ENCODE measurements at places on chromosomes 3 and 15.

GRCh38 chr3:197466586-197467399 lies 89.0 kb downstream of the BDH1 start:
- DNase-seq = no peak

DNA sequence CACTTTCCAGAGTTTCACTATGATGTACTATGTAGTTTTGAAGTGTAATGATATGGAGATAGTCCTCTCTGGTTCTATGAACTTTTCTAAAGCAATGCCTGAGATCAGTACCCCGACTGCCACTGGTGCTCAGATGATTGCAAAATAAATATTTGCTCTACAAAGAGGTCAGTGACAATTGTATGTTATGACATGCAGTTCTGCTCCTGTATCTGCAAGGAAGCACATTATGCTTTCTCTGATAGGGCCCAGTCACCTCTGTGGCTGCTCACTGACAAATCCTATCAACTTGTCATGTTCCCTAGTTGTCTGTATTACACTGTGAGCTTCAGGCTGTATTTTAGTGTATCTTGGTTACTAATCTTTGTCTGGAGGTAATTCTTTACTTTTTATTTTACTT lies 362.6 kb downstream of the ROBO1 start:
- DNase-seq = no peak

DNA sequence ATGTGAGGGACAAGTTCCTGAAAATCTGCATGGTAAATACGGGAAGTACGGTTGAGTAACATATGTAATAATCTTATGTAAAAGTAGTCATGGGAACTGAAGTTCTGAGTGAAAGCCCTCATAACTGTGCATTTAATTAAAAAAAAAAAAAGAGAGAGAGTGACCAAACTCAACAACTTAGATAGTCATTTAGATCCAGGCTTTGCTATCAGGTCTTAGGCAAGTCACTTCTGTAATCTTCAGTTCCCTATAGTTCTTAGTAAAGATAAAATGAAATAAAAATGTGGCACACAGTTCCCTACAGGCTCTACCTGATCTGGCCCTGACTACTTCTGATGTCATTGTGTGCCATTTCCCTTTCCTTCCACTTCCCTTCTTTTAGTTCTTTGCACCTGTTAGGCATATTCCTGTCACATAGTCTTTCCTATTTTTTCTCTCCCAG lies 15.0 kb downstream of the RNF111 start:
- DNase-seq = no peak

GRCh38 chr3:52852419-52852818 lies 17.6 kb upstream of the MUSTN1 start:
- no peak for DNase-seq

- DNase-seq = no peak
Measured at GRCh38 chr15:55694652-55695150, 48.3 kb downstream of the PRTG start.

GRCh38 chr15:100120111-100120510 lies 221.7 kb downstream of the ADAMTS17 start:
- no peak for DNase-seq

DNA sequence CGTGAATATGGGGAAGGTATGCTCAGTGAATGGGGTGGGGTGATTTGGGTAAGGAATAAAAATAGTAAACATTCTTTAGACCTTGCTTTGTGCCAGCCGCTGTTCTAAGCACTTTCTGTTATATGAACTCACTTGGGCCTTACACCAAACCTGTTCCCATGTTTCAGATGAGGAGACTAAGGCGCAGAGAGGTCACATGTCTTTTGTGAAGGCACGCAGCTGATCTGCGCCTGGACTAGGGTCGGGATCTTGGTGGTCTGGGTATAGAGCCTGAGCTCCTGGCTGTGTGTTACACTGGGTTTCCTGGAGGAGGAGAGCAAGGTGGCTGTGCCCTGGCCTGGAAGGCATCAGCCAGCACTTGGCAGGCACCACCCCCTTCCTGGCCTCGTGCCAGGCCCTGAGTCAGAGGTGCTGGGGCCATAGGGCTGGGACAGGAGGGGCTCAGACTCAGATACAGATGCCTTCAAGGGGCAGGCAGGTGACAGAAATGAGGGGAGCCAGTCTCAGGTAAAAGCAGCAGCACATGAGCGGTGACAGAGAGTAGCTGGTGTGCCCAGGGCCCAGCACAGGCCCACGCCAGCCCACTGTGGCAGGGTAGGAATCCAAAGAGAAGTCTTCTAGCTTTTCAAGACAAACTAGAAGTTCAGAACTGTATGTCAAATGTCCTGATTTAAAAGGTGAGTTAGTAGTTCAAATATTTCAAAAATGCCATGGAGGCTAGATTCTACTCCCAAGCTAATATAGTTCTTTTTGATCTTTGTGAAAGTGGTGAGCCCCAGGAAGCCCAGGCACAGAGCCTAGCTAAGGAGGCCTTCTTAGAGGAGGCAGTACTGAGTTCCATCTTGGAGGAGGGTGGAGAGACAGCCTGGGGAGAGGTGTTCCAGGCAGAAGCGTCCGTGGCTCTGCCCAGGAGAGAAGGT lies 83.1 kb downstream of the DNAJB8 start:
- DNase-seq = peak; percentile 85

- no peak for DNase-seq
Measured at GRCh38 chr3:171320750-171321558, 139.3 kb downstream of the TNIK start.

GRCh38 chr15:60324706-60325438 lies 72.9 kb downstream of the ANXA2 start:
- DNase-seq = no peak

DNA sequence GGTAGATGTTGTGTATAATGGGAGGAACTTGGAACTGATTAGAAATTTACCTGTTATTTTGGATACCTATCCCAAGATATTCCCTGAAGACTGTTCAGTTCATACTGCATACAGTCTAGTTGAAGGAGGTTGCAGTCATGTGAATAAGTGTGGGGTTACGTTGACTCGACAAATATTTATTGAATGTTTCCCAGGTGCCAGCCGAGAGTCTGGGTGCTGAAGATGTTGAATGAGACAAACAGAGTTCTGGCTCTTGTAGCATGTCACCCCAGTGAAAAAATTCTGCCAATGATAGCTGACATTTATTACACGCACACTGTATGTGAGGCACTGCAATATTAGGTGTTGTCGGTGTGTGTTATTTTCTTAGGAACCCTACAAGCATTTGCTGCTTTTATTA lies 176.0 kb downstream of the KCNMB2 start:
- no peak for DNase-seq

DNA sequence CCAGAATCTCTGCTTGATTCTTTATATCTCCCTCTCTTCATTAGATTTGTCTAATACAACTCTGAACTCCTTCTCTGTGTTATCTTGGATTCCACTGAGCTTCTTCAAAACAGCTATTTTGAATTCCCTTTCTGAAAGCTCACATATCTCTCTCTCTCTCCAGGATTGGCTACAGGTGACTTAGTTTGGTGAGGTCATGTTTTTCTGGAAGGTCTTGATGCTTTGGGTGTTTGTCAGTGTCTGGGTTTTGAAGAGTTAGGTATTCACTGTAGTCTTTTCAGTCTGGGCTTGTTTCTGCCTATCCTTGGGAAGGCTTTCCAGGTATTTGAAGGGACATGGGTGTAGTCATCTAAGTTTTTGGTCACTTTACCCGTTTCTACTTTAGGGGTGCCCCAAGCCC lies 781.8 kb downstream of the FHIT start:
- DNase-seq = no peak

DNA sequence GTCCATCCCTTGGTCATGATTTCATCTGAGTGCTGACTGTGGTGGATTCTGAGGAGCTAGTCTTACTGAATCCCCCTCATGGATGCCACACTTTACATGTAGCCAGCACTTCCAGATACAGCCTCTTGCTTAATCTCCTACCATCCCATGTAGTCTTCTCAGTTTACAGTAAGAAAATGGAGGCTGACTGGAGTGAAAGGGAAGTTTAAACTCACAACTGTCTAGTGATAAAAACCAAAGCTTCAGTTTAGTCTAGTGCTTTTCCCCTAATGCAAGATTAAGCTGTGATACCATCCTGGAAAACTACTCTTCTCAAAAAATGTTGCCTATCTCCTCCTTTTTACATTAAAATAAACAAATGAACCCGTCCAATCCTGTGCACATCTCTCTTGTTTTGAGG lies 146.8 kb upstream of the HES1 start:
- DNase-seq = no peak

- peak; percentile 69 for DNase-seq
Measured at GRCh38 chr3:38521391-38521987, 25.3 kb downstream of the EXOG start.

- peak; percentile 36 for DNase-seq
Measured at GRCh38 chr3:55481744-55482495, 5.2 kb downstream of the WNT5A start.

GRCh38 chr3:182811269-182811596 lies 17.9 kb downstream of the ATP11B start:
- no peak for DNase-seq

DNA sequence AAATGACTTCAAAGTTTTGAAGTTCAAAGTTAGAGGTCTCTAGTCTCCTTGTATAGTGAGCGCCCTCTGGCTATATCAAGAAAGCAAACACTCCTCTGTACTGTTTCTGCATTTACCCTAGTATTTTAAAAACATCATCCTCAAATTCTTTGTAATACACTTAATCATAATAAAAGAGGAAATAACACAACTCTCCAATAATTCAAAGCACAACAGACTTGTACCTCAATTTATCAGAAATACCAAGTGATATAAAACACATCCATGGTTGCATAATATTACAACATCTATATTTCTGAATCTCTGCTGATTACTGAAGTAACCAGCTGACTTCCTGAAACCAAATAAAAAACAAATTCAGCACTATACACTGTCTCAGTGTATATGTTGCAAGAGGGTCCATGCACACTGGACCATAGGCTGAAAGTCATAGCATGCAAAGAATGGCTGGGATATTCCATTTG lies 12.5 kb downstream of the PLOD2 start:
- DNase-seq = no peak

GRCh38 chr3:46218196-46218709 lies 10.1 kb upstream of the CCR1 start:
- DNase-seq = no peak

DNA sequence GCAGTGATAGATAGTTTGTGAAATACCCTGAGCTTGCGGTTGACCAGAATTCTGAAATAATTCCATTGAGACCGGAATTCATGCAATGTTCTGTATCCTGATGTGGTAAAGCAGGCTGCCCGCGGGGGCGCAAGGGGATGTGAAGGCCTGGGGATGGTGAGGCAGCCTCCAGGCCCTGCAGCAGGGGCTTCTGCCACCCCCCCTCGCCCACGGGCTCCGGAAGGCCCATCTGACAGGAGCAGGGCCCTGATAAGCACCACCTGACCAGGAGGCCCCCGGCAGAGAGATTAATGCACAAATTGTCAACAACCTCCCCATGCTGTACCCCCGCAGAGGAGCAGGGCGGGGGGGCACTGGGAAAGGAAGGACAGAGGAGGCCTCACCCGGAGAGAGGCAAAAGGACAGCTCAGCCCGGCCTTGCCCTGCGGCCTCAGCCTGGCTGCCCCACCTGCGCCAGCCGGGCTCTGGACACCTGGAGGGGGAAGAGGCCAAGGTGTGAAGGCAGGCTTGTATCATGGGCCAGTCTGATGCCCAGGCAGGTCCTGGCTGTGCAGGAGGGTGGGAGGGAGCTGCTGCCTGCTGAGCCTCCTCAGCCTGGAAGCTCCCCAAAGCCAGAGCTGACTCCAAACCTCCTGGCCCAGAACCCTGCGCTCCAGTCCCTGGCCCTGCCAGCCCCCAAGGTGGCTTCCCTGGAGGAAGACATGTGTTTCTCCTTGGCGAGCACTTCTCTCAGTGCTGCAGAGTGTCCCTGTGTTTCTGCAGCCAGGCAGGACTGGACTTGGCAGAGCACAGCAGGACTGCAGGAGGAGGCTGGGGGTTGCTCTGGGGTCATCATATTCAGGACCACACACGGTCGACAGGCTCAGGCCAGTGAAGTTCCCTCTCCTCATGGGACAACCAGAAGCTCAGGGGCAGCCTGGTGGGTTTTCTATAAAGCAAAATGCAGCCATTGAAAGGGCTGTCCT lies 46.5 kb downstream of the RPN1 start:
- DNase-seq = no peak

DNA sequence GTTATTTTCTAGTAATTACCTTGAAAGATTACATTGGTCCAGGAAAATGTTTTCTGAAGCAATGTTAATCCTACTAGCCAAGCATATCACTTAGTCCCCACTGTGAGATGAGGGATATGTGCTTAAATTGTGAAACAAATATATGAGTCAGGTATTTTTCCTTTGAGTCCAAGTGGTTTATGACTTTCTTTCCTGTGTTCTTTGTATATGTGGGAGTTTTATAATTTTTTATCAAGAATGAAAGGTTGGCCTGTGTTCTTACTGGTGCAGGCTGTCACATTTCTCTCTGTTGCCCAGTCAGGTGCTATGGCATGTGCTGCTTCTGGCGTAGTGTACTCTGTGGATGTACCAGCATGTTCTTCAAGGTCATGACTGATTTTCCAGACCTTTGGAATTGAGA lies 147.4 kb downstream of the CMSS1 start:
- no peak for DNase-seq

GRCh38 chr3:149252272-149252671 lies 30.6 kb upstream of the CP start:
- DNase-seq = no peak

Measured in thyroid gland (tissue), 4 donors.